ENCODE measurements at places on chromosomes 5 and 9.

GRCh38 chr9:91119679-91120078, 242.0 kb downstream of the AUH start:
- no peak for DNase-seq

DNA sequence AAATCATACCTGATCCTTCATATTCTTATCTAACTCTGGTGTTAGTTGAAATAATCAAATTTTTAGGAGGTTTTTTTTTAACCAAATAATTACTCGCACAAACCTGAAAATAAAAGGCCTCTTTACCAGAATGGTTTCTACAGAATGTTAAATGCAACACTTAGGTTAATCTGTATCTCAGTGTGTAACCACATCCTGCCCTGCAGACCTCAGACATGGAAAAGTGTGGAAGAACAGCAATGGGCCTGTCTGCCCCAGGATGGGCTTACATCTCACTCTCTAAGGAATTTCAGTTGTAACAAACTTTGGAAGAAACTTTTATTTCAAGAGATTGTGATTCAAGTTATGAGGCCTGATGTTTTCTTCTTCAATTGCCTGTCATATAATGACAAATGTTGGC, 32.5 kb upstream of the MIER3 start:
- no peak for DNase-seq

DNA sequence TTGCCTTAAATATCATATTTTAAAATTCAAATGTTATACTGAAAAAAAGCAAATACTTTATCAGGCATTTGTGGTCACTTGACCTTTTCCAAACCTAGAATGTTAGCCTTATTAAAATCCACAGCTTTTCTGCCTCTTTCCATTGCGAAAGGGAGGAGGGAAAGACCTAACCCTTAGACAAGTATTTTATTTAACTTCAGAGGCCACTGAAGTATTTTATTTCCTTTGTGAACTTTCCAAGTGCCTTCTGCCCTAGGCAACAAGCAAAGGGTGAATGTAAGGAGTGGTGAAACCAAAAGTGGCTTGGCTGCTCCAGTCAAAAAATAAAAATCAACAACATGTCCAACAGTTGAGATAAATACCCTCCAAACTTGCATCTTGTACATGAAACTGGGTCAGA, 376.1 kb downstream of the EFNA5 start:
- no peak for DNase-seq

- no peak for DNase-seq
Measured at GRCh38 chr5:140297283-140297682, 5.6 kb downstream of the PFDN1 start.

DNA sequence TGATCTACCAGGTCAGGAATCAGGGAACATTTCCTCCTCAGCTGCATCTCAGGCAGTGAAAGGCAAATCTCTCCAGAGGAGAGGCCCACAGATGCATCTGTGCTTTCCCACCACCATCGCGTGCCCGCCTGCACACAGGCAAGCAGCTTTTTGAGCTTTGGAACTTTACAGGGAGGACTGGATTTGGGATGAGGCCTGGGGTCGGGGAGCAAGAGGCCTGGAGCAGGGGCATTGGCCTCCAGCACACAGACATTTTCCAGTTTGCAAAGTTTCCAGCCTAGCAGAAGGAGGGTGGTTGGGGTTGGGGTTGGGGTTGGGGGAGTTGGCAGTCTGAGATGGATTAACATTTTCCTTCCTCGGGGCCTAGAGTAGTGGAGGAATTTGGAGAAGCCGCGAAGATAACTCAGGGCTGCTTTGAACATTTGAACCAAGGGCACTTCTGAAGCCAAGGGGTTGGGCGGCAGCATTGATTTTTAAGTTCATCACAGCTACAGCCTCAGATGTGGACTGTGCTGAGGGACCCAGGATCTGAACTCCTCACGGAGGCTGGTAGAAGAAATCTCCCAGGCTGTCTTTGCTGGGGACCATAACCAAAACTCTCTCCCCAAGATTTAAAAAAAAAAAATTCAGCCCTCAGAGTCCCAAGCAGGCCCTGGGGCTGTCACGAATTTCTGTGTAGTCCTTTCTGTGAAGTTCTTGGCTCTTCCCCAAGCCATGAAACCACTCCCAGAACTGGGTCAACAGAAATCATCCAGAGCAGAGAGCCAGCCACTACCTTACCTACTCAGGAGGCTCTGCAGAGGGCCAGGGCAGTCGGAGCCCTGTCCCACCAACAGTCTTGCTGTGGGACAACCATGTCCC, 25.6 kb downstream of the C5orf15 start:
- DNase-seq: no peak

DNA sequence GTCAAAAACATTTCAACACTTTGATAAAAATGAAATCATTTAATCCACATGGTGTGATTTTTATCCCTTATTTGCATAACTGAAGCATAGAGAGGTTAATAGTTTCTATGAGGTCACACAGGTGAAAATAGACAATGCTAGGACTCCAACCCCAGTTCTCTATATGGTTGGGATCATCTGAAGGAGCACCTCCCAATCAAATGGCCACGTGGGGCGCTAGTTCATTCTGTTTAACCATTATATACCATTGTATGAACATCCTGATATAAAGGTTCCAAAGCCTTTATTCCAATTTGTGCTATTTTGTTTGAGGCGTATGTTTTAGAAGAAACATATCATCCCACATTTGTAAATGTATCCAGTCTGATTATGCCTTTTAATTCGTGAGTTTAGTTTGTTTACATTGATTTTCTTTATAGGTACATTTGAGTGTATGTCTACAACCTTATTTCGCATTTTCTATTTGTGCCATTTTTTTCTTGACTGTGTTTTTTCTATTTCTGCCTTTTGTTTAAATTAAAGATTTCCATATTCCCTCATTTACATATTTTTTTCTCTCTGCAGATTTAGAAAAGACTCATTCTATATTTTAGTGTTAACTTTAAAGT, 1092.0 kb downstream of the MAT2B start:
- DNase-seq: no peak

- no peak for DNase-seq
Measured at GRCh38 chr9:83247732-83248131, 184.8 kb upstream of the RASEF start.
